ENCODE measurements at places on chromosomes 2 and 18.

GRCh38 chr2:241087420-241088268 lies 14.4 kb downstream of the MTERF4 start:
- no peak for DNase-seq

- DNase-seq = no peak
These were observed 32.9 kb downstream of the RMC1 start for GRCh38 chr18:23536204-23536603.

- DNase-seq = no peak
These were observed 17.7 kb upstream of the EN1 start for GRCh38 chr2:118865106-118865505.

GRCh38 chr2:86470890-86471289 lies 29.7 kb downstream of the KDM3A start:
- DNase-seq = no peak

DNA sequence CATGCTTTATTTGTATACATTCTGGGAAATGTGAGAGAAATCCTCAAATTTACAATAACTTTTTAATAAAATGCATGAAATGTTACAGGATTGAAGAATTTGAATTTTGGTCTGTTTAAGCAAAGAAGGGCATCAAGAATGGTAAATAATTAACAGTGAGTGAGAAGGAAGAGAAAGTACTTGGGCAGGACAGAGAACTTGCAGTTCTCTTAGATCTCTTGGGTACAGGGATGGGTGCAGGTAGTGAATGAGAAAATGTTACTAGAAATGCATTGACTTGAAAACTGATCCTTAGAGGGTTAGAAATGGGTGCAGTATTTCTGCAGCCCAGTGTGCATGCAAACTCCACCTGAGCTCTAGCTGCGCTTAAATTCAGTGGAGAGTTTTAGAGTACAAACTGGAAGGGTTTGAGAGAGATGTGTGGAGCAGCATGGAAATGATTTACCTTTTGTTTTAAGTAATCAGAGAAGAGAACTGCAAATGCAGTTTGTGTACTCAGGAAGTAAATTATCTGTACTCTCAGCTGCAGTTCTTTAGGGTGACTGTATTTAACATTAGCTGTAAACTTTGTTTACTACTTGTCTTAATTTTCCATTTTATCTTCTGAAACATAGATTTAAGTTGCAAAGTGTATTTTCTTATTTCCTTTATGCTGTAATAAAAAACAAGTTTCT lies 51.0 kb upstream of the RAB27B start:
- no peak for DNase-seq

- DNase-seq = no peak
These were observed 318.8 kb upstream of the RAB12 start for GRCh38 chr18:8290435-8290834.

- no peak for DNase-seq
These were observed 834 bp downstream of the ZNF638 start for GRCh38 chr2:71332435-71332796.

- DNase-seq = no peak
These were observed 72.7 kb upstream of the STON1 start for GRCh38 chr2:48457227-48457626.

GRCh38 chr2:239355139-239355538 lies 45.7 kb downstream of the HDAC4 start:
- no peak for DNase-seq

DNA sequence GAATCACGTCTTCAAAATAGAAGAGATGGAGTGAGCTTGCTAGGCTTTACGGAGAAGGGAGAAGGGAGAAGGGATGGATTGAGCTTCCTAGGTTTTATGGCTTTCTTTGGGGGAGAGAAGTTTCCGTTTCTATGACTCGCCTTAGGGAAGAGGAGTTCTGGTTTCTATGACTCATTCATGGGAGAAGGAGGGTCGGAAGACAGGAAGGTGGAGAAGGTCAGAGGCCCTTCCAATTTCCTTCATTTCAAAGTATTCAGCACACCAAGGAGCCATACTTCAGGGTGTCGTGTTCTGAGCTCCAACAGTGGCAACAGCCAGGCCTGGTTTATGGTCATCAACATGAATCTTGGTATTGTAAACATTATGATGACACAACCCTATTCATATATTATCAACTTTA lies 284.7 kb upstream of the VWC2L start:
- no peak for DNase-seq

GRCh38 chr2:165475277-165476004 lies 5.9 kb downstream of the CSRNP3 start:
- DNase-seq = no peak

DNA sequence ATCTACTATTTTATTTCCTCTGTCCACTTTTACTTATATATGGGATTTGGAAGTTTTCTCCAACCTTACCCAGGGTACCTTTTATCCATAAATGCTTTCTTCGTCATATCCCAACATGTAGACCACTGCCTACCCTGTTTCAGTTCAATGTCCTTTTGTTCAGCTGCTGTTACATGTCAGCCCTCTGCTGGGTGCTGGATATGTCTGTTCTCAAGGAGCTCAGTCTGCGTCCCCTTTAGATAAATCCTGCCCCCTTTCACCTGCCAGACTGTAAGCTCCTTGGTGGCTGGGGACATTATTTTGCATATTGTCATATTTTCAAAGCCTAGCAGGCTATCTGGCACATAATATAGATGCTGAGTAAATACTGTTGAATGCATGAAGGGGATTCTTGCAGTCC lies 53.2 kb downstream of the NEMP2 start:
- no peak for DNase-seq

DNA sequence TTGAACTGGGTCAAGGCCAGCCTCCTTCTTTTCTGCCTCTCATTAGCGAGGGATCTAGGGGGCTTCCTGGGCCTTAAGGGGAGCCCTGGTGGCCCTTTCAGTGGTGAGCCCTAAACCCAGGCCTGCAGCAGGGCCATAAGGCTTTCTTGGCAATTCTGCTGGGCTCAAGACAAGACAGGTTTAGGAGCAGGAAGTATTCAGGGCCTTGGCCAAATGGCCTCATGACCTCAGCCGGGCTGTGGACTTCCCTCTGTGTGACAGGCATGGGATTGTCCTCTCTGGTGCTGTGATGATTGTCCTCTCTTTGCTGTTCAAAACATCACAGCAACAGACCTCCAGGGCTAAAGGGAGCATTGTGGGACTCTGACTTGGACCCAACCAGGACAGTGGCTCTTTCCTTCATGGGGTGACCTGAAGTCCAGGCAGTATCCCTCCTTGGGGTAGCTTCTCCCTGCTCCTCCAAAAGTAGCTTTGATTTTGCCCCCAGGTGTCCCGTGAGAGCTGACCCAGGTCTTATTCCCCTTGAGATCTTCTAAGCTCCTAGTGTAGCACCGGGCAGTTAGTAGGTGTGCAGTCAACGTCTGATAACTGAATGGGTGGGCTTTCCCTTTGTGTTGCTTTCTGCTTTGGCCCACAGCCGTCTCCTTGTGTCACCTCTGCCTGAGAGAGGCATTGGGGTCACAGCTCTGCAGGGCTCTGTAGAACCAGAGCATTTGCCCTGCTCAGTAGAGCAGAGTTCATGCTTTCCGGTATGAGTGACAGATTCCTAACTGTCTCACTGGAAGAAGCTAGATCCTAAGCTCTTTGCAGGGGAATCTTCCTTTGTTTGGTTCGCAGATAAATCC lies 14.7 kb downstream of the FOSL2 start:
- no peak for DNase-seq

DNA sequence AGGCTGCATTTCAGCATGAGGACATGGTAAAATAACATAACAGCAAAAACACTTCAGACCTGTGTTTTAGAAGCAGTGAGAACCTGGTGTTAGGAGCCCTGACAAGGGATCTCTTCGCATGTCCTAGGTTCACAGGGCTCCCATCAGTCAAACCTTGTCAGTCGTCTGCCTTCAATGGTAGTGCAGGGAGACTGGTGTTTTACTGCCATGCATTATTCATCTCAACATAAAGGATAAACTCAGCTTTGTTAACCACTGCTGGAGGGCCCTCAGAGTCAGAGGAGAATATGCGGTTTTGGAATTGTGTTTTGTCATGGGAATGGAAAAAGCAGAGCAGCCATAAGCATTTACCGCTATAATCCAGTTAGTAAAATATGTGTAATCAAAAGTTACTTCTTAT lies 275.9 kb upstream of the GCFC2 start:
- DNase-seq = no peak

- no peak for DNase-seq
These were observed 444.0 kb upstream of the LRRTM1 start for GRCh38 chr2:80748592-80748991.

- DNase-seq = no peak
These were observed 21.4 kb downstream of the HADHA start for GRCh38 chr2:26223018-26223417.

- no peak for DNase-seq
These were observed 647.6 kb downstream of the CPS1 start for GRCh38 chr2:211203986-211204385.

GRCh38 chr2:191255271-191255670 lies 10.1 kb downstream of the MYO1B start:
- DNase-seq = no peak

DNA sequence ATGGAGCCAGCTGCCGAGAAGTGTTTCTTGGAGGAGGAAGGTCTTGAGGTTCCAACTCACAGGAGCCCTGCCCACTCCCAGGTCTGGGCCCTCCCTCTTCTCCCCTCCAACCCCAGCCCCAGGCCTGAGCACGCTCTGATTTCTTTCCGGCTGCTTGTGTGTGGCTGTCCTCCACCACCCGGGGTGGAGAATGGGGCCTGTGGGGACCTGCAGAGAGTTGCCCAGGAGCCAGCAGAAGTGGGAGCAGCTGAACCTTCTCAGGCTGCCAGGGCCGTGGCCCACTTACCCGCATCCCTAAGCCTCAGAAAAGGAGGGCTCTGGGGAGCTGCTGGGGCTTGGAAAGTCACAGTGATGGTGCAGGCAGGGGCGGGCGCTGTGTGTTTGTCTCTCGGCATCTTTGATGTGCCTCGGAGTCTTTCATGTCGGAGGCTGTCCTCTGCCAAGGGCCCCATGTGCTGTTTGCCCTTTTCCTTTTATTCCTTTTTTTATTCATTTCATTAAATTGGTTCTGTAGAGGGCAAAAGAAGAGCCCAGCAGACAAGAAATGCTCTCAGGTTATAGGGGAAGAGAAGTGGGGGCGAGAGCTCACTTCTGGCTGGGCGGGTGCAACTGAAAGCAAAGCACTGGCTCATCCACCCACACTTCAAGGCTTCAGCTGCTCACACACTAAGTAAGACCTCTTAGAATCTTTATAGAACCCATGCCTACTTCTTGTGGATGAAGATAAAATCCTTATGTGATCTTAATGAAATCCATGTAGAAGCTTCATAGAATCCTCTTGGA lies 52.5 kb downstream of the SDC1 start:
- no peak for DNase-seq

DNA sequence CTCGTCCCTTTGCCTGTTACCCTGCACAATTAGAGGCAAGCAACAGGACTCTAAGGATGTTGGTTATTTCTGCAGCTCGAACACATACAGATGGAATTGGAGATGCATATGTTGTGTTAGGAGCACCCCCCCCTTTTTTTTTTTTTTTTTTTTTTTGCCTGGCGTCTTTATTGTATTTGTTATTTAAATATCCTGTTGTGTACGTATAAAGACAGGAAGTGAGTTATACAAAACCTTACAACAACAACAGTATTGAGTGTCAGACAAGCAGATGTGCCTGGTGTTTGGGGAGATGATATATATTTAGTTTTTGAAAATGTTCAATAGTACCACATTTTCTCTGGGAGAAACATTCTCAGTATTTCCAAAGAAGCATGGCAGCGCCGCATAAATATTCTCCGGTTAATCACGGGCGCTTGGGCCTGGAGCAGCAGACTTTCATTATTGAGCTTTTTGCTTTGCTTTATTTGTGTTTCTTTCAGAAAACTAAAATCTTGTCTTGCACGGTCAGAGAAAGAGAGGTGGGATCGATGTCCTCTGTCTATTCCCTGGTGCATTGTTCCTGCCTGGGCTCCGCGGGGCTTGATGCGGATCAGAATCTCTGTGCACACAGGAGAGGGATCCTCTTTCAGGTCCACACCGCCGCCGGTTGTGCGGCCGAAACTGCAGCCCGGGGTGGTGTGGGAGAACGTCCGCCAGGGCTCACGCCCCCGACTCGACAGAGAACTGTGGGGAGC lies 23.2 kb upstream of the ZNF516 start:
- no peak for DNase-seq

DNA sequence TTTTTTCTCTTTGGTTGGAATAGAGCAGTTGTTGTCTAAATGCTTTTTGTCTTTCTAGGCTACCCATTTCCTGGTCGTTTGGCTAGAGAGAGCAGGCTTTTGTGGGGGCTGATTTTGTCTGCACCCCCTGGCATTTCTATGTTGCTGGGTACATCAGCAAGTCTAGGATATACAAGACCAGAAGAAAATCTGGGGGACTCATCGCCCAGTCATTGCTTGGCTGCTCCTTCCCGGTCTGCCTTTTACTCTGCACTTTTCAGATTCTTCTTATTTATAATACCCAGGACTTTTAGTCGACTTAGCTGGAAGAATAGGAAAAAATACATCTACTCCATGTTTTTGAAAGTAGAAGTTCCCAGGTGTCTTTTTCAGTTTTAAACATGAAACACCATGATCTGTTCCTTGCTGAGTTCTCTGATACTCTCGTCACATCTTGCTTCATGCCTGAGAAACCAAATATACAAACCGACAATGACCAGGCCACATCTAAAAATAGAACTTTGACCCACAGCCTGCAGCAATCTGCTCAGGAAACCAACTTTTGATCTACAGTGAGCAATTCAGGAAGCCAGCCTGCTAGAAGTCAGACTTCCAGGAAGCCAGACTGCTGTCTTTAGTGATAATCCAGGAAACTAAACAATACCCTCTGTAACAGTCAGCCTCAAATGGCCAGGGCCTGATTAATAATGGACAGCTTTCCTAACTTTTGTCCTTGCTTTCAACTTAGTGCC lies 163.8 kb upstream of the MEX3C start:
- no peak for DNase-seq

- DNase-seq = no peak
These were observed 40.6 kb upstream of the ANXA4 start for GRCh38 chr2:69701100-69701945.

DNA sequence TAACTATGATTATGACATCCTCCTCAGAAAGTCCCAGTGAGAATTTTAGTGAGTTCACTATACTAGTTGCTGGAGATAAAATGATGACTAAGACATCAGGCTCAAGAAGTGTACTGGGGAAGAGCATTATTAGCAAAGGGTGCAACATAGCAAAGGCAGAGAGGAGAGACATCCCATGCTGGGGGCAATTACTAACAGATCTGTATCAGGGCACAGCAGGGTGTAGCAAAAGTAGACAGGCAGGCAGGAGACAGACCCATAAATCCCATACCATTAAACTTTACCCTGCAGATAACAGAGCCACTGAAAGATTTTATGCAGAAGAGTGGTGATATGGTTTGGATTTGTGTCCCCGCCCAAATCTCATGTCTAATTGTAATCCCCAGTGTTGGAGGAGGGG lies 161.7 kb downstream of the SP3 start:
- DNase-seq = no peak

- DNase-seq = no peak
These were observed 68.0 kb downstream of the KLHL29 start for GRCh38 chr2:23452853-23453420.

Data from activated T-cell treated with anti-CD3 and anti-CD28 coated beads, Interleukin-2, amount 50 U/mL, for 4 hours (primary cell).